Stimulated activated CD8-positive, alpha-beta memory T cell treated with anti-CD3 and anti-CD28 coated beads, Interleukin-4, amount 100 ng/mL, for 1 hour (primary cell): ENCODE measurements at places on chromosomes 5 and 9.

DNA sequence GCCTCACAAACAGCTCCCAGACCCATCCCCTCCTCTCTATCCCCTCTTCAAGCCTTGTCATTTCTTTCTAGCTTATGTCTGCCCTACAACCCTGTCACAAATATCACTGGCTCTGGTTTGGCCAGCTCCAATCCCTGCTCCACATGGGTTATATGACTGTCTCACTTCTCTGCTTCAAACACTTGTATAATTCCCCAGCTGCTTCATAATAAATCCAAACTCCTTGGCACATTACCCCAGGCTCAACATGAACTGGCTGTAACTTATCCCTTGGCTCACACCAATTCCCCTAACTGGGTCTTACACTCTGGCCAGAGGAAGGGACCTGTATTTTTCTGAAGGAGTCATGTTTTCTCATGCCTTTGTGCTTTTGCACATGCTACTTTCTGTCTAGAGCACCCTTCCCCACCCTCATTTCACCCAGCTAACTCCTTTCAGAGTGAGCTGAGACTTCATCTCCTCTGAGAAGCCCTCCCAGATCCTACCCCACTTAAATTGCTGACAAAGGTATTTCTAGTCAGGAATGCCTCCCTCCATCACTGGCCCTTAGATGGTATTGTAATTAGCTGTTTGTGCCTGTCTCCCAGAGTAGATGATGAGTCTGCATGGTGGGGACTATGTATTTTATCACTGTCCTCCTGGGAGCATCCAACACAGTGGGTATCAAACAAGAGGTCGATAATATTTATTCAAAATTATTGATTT is 5.3 kb downstream of the PRXL2C start:
- DNase-seq: no peak

- DNase-seq: no peak
These were observed 71.9 kb upstream of the RANBP3L start for GRCh38 chr5:36373527-36374086.

DNA sequence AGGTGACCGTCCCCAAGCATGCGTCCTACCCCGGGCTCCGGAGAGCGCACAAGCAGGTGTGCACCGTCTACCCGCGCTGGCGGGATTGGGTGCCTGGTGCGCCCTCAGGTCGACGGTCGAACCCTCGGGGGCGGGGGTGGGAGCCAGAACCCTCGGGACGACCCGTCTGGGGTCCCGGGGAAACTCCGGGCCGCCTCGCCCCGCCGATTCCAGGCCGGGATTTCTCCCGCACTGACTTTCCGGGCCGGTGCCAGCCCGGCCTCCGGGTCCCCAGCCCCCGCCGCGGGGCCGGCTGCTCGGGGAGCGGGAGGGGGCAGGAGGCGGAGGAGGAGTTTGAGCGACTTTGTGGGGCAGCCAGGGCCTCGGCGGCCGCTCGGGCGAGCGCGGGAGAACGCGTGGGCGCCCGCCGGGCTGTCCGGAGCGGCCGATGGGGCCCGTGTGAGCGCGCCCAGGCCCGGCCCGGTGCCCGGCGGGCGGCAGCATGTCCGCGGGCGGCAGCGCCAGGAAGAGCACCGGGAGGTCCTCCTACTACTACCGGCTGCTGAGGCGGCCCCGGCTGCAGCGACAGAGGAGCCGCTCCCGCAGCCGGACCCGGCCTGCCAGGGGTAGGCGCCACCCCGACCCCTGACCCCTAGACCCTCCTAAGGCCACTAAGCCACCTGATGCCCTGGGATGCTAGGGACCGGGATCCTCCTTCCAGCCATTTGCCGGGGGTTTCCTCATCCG is at the start of gene DAB2IP:
DAB2IP (plus strand) TSS at position 340 of the 726 bp plus-strand sequence; CDS start at position 482, 142 bp downstream.
- DNase-seq: no peak

GRCh38 chr5:82717738-82718137 is 359.5 kb downstream of the TMEM167A start:
- no peak for DNase-seq

- DNase-seq: no peak
These were observed 427.7 kb downstream of the CDK5RAP2 start for GRCh38 chr9:120152295-120152694.

GRCh38 chr5:177035976-177036375 is 13.5 kb downstream of the ZNF346 start:
- no peak for DNase-seq

DNA sequence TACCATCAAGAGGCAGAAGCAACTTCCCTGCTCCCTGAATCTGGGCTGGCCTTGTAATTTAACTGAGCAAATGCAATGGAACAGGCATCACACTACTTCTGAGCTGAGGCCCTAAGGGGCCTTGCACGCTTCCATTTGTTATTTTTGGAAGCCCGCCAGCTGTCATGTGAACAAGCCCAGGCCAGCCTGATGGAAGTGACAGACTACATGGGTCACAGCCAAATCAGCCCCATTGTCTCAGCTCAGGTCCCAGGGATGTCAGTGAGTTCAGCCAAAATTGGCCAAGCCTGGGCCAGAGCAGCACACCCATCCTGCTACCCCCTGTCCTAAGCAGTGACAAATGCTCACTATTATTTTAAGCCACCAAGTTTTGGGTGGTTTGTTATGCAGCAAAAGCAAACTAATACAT is 72.8 kb downstream of the PRRT1B start:
- no peak for DNase-seq
